HCT116 (cell line): ENCODE measurements at places on chromosomes 13 and 19. TPM values are rescaled to one million over a fixed set of nuclear protein-coding genes. Genes with fewer than 3 reads are reported as not detected.

Gene ZNF574
- 24.6 TPM for total RNA-seq

Gene SYDE1
- total RNA-seq = 4.9 TPM

Gene CPB2
- total RNA-seq = 0.15 TPM

Gene SLC27A1
- 22.5 TPM for total RNA-seq

Gene GARIN5A
- total RNA-seq = 12.2 TPM

Gene RASA3
- total RNA-seq = 18.6 TPM

Gene B3GNT8
- not detected for total RNA-seq

Gene RFPL4AL1
- not detected for total RNA-seq

Gene LSM7
- 190 TPM for total RNA-seq

Gene COL5A3
- total RNA-seq = 0.15 TPM

Gene CEP89
- total RNA-seq = 27.6 TPM

Gene ZNF808
- 15.4 TPM for total RNA-seq

Gene SH2D3A
- 75.7 TPM for total RNA-seq

Gene ERICH4
- total RNA-seq = not detected

Gene CEACAM4
- not detected for total RNA-seq

Gene CAB39L
- total RNA-seq = 6.1 TPM

Gene ANKRD24
- total RNA-seq = 1.7 TPM

Gene APOC4
- total RNA-seq = not detected

Gene SLITRK6
- not detected for total RNA-seq

Gene FPR1
- not detected for total RNA-seq

Gene ZNF383
- total RNA-seq = 6.6 TPM

Gene MEIOSIN
- 2.1 TPM for total RNA-seq

Gene LHFPL6
- total RNA-seq = 0.22 TPM

Gene ZNF761
- 8.8 TPM for total RNA-seq

Gene RINL
- total RNA-seq = 28.6 TPM

Gene TMEM145
- 7.2 TPM for total RNA-seq

Gene POU2F2
- 0.89 TPM for total RNA-seq
